ENCODE measurements at places on chromosomes 1 and 21.

DNA sequence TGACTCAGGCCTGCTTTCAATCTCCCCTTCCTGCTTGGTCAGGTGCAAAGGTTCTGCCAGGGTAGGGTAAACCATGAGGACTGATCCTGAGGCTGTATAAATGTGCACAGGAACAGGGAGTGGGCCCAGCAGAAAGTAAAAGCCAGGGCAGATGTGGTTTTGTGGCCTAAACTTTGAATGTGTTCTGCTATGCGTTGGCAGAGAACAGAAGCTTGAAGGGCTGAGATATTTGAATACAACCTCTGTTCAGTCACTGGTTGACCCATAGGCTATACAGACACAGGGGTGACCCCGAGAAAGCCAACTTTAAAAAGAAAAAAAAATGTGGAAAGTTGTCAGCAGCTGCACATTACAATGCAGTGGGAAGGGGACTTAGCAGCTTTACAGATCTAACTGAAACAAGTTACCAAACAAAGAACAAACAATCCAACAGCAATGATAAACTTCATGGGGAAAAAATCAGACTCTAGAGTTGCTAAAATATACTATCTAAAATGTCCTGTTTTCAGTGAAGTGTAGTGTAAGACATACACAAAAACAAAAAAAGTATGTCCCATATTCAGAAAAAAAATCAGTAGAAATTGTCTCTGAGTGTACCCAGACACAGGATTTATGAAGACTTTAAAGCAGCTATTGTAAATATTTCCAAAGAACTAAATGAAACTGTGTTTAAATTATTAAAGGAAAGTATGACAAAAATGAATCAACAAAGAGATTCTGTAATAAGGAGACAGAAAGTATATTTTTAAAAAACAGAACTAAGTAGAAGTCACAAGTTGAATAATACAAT, 216.1 kb downstream of the RPS6KC1 start:
- DNase-seq, result no peak

DNA sequence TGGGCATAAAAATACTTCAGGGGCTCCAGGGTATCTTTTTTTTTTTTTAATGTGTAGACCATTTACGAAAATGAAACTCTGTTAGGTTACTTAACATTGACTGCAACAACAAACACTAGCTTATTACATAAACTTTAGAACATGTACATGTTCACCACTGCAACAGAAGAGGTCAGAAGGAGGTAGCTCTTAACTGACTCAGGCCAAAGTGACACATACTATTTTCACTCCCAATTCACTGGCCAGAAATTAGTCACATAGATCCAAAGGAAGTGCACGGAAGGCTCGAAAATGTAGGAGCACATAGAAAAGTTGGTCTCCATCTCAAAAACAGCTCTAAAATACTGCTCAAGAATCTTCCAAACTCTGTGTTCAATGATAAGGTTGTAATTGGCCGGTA, 107.2 kb downstream of the AKT3 start:
- DNase-seq, result no peak

- no peak for DNase-seq
These were observed 14.1 kb upstream of the SLC19A2 start for GRCh38 chr1:169499807-169500206.

- DNase-seq, result no peak
These were observed 29.1 kb downstream of the SLC26A9 start for GRCh38 chr1:205914155-205914507.

DNA sequence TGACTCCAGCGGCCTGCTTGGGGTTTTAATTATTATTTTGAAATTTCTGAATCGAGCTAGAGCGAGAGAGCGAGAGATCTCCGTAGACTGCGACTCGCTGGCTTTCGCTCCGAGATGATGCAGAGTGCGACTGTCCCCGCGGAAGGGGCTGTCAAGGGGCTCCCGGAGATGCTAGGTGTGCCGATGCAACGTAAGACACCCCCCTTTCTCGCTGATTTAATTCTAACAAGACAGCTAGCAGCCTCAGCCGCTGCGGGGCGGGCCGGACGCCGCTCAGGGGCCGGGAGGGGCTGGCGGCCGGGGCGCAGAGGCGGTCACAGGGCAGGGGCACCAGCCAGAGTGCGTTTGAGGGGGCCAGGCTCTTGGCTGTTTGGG, 339 bp downstream of the LHX4 start:
- no peak for DNase-seq

DNA sequence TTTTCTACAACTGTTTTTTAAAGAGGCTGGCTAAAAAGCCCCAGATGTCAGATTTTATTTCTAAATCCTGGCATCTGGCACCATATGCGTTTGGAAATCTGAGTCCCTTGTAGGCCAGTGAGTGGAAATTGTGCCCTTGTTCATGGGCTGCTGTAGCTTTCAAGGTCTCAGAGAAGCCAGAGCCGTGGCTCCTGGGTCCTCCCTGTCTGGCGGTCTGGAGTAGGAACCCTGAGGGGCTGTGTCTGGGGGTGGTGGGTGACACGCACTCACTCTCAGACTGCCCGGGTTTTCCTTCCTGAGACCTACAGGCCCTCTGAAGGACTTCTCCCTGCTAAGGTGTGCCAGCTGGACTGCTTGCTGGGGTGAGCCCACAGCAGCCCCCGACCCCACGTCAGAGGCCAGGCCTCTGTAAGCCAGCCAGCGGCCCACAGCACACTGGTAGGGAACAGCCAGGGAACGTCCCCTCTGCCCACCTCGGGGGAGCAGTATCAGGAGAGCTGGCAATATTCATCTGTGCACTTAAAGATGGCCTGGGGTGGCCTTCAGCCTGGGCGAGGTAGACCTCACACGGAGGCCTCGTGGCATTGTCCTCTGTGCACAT, 151.5 kb downstream of the PEX14 start:
- DNase-seq, result no peak

- DNase-seq, result no peak
These were observed 23.6 kb upstream of the GBP1 start for GRCh38 chr1:89088572-89088971.

- DNase-seq, result no peak
These were observed 152.0 kb downstream of the ZSCAN20 start for GRCh38 chr1:33624261-33624990.

DNA sequence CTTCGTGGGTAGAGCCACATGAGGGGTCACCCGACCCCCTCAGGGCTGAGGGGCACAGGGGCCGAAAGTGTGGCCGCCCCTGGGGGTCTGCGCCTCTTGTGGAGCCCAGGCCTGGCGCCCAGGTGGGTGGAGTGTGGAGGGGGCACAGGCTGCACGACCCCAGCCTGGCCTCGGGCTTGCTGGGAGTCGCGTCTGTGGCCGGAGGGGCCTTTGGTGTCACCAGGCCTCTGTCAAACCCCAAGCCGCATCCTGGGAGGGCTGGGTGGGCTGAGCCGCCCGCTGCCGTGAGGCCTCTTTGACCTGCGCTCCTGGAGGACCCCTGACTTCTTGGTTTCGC, 60.7 kb downstream of the FAAP20 start:
- no peak for DNase-seq

DNA sequence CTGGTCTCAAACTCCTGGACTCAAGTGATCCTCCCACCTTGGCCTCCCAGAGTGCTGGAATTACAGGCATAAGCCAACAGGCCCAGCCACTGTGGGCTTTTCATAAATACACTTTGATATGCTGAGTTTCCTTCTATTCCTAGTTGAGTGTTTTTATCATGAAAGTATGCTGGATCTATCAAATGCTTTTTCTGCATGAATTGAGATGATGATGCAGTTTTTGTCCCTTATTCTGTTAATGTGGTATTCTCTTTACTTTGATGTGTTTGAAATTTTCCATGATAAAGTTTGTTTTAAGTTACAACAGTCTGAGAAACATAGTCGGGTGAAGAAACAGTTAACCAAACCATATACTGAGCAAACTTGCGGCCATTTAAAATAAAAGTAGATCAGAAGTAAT, 24.1 kb downstream of the RNF115 start:
- DNase-seq, result no peak

DNA sequence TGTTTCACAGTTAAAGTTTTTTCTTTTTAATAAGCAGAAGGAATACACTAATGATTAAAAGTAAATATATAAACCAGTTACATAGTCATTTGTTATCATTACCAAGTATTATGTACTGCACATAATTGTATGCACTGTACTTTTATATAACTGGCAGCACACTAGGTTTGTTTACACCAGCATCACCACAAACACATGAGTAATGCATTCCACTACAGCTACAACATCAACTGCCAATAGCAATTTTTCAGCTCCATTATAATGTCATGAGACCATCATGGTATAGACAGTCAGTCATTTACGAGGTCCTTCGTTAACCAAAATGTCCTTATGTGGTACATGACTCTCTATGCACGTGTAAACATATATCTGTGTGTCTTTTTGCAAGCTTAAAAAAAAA, 35.2 kb downstream of the SCYL3 start:
- DNase-seq, result no peak

DNA sequence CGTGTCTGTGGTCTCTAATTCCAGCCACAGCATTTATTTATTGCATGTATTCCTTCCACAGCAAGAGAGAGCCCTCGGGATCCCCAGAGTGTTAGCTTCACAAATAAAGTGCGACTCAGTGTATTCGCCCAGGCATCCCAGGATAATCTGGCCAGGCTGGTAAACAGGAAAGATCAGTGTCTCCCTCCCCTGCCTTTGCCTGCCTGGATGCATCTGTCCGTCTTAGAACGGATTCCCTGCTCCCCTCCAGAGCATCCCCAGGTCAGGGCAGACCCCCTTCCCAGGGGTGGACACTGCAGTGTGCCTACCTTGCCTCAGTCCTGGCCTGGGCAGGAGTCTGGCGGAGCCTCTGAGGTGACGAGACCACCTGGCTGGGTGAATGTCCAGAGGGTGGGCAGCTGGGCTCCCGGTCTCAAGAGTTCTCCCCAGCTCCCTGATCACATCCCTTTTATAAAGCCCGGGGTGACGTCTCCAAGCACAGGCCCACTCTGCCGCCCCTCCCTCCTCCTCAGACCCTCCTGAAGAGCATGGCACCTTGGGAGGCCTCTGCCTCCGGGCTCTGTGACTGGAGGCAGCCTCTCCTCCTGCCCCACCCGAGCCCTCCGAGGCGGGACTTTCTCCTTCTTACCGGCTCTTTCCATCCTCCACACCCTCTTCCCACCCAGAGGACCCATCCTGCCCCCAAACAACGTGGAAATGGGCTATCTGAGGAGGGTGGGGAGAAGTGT, at the start of gene KISS1:
Gene KISS1 (minus strand): TSS at position 424 of the 728 bp plus-strand sequence. CDS start 3,615 bp downstream, outside the sequence.
- no peak for DNase-seq

- no peak for DNase-seq
These were observed 63.6 kb downstream of the TMEM53 start for GRCh38 chr1:44610527-44611148.

DNA sequence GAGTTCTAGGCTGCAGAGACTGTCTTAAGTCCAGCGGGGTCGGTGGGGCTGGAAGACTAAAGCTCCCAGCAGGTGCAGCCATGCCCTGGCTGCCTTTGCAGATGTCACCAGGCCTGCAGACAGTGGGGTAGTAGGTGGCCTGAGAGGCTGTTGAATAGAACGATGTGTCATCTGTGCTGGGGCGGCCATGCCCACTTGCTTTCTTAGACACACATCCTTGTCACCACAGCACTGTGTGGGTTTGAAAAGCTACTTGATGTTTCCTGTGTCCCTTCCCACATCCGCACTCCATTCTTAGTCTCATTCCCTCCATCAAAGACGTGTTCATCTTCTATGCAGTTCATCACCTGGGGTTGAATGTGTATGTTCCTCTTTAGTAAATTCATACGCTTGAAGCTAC, 184.5 kb upstream of the TMEM51 start:
- no peak for DNase-seq

GRCh38 chr1:235022981-235023710, 105.5 kb downstream of the TOMM20 start:
- DNase-seq, result no peak

DNA sequence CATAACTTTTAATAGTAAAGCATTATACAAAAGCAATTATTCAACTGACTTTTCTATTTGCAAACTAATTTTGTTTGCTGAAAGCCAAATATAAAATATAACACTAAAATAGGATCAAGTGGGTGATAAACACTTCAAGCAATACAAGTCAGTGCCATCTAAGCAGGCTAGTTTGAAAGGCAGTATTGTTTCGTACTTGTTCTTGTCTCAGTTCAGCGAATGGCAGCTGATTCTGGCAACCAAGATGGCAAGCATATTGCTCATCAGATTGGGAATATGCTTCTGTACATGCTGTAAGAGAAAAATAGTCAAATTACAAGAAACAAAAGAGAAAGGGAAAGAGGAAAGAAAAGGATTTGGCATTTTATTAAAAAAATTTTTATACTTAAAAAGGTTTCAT, 7.5 kb downstream of the TMEM59 start:
- no peak for DNase-seq

DNA sequence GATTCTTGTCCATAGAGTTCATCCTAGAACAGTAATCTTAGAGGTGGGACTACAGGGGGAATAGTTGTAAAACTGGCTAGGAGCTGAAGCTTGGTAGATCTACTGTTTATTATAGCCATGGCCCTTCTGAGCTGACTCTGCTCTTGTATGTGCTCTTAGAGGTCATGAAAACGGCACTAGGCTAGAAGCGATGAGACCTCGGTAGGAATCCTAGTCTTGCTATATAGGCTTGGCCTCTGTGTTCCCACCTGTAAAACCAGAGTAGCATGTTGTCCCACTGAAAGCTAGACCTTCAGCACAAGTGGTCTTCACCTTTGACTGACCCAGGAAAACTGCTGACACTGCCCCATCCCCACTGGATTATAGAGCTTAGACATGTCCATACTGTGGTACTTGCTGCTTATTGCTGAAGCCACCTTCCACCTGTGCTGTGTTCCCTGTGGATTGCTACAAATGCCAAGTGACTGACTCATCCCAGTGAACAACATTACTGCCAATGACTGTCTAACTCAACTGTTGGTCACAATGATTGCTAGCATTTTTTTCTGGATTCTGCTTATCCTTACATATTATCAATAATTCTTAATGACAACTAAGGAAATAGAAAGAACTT, 23.0 kb upstream of the PIGC start:
- no peak for DNase-seq

- peak; percentile 58 for DNase-seq
These were observed 599.1 kb downstream of the PTPRU start for GRCh38 chr1:29835406-29835805.

- no peak for DNase-seq
These were observed 27.8 kb downstream of the UCK2 start for GRCh38 chr1:165855010-165855838.

DNA sequence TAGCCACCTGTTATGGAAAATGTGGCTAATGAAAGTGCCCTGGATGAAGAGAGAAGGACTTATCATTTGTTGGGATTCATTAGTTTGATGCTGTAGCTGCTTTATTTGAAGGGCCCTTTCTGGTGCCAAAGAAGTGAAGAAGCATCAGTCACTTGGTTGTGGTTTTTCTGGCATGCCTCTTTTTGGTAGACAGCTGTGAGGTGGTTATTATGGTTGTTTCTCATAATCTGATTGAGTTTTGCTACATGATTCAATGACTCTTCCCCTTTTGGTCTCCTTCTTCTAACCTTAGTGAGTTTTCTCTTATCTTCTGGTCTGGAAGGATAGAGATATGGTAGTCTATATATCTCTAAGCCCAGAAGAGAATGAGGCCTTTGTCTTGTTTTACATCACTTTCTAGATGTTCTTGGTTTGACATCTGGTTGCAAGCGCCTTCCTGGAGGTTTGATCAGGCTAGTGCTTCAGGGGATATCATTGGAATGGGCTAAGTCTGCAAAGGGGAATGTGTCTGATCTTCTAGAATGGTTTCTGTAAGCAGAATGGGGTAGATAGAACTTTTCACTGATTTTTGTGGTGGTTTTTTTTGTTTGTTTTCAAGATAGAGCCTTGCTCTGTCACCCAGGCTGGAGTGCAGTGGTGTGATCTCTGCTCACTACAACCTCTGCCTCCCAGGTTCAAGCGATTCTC, 26.0 kb downstream of the ARID1A start:
- no peak for DNase-seq

Measured in NCI-H345 (cell line).